Activated T-helper 1 cell treated with anti-CD3 and anti-CD28 coated beads, Interleukin-12 subunit alpha, Interleukin-12 subunit beta, Interleukin-2, Interleukin-4 antibody, amounts not matched to agents 30 ng/mL and 10 ng/mL and 1 ng/mL, durations not matched to agents 14 hours and 24 hours and 36 hours (primary cell): ENCODE measurements at places on chromosomes 13 and 19.

DNA sequence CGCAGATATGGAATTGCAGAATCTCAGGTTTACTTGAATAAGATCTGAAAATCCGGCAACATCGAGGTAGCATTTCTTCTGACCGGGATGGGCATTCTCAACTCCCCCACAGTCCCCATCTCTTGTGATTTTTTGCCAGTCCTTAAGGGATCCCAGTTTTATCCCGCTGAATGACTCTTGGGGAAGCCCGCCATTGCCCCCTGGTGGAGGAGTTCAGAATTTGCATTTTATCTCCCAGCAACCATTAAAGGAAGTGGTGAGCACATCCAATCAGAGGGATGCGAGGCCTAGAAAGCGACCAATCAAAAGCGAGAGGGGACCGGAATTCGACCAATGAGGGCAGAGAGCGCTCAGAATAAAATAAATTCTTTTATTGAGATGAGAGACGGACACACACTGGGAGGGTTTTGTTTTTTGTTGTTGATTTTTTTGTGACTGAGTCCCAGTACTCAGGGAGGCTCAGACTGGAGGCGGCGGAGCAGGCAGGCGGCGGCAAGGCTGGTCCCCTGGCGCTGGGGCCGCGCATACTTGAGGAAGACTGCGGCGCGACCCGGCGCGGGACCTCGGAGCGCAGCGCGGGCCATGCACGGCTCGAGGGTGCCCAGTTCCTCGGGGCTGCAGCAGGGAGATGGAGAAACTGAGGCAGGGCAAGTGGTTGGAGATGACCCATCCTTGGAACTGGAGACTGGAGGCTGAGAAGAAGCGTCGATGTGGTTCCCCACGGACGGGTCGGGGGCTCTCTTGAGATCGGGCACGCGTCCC lies 3.9 kb upstream of the TTC9B start:
- peak; percentile 69 for DNase-seq

- no peak for DNase-seq
Observed at GRCh38 chr19:13097033-13097462, 5.6 kb downstream of the LYL1 start.

DNA sequence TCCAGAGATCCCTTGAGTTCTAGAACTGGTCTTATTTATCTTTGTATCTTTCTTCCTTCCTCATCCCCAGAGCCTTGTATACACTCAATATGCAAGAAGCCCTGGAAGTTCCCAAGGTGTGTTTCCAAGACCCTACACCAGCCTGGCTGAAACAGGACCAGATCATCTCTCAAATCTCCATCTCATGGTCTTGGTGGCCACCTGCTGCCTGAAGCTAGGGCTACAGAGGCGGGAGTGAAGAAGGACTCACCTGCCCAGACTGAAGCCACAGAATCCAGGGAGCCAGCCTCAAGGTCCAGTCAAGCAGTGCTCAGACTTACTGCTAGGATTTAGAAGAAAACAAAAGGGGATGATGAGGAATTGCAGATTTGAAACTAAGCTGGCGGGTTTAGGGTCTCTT lies 6.1 kb upstream of the CYSLTR2 start:
- no peak for DNase-seq

- DNase-seq = no peak
Observed at GRCh38 chr19:55437410-55437809, 5.7 kb downstream of the SHISA7 start.

DNA sequence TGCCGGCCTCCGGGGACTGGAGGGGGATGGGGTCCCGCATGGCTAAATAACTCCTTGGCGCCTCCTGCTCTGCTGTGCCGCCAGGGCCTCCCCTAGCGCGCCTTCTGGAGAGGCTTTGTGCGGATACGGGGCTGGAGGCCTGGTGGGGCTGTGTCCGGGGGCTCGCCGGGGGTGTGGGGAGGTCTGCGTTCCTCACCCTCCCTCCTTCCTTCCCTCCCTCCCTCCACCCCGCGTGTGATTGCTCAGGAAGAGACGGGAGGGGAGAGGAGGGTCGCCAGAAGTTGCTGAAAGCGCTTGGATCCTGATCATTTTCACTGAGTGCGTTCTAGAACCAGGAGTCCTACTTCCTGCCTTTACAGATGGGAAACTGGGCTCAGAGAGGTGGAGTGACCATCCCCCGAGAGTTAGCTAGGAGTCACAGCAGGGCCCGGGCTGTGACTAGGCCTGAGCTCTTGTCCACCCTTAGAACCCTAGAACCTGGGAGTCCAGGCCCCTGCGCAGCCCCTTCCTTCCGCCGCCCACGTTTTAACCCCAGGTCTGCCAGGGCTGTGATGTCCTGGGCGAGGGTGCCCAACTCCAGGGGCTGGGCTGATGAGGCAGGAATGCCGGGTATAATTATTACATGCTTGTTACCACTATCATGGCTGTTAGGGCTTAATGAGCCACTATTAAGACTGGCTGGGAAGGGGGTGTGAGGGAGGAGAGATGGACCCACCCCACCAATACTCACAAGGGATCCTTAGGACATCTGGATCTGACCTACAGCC lies 782 bp upstream of the JUND start:
- no peak for DNase-seq

DNA sequence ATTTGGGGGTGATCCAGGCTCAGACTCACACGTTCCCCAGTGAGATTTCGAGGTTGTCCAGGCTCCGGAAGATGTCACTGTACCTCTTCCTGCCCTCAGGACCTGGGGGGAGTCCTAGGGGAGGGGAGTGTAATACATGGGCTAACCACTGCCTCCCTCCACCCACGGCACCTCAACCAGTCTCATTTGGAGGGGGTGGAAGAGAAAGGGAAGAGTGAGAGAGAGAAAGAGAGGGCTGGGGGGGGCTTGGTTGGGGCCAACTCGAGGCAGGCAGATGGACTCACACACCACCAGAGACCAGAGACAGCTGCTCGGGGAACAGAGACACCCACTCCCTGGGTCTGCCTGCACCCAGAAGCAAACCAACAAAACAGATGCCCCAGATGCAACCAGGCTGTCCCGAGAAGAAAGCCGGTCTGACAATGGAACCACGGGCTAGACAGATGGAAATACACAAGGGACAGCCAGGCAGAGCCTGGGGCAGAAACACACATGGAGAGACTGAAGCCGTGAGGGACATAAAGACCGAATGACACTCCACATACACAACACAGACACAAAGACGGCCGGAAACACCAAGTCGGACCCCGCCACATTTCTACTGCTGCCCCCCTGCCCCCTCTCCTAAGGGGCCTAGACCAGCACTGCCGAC lies 825 bp downstream of the GMIP start:
- DNase-seq = peak; percentile 32

DNA sequence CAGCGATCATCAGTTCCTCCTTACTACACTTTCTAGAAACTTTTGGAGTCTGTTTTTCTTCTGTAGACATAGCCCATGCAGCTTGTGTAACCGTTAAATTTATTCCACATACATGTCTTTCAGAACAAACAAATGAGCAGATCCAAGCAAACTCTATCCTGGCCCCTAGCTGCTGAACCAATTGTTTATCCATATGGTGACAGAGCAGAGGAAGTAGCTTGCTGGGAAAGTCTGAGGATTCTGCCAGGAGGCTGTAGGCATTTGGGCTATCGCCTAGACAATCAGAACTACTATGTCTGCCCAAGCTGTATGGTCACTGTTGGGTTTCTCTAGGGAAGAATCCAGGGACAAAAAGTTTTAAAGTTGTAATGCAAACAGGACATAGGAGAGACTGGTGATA lies 343.7 kb downstream of the SPRY2 start:
- DNase-seq = no peak

DNA sequence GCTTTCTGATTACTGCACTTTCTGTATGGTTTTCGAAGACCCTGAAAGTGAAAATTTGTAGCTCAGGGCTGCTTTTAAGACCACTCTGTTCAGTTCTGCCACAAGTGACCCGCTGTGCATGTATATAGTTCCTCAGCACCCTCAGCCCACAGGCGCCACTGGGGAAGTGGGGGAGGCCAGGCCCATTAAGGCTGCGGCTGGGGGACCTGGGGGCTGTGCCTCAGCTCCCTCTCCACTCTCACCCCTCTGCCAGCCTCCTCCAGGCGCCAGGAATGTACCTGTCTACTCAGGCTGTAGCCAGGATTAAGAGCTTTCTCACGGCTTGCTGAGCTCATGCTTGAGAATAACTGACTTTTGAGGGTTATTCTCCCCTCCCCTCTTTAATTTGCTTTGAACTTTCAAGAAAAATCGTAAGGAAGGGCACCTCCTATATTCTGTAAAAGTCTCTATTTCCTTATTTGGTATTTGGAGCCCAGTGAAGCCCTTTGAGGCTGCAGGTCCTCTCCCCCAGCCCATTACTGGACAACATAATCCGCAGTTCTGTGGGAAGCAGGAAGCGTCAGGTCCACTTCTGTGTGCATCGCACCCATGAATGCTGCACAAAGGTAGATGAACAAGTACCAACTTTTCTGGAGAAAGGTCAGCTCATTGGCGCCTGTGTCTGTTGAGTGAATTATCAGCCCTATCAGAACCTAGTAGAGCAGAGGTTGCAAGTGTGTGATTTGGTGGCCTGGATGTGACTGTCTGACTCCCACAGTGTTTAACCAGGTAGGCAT lies 29.6 kb downstream of the GJA3 start:
- no peak for DNase-seq

- DNase-seq = no peak
Observed at GRCh38 chr13:27403727-27404385, 20.6 kb upstream of the GTF3A start.
